ENCODE measurements at places on chromosomes 7 and 10.

DNA sequence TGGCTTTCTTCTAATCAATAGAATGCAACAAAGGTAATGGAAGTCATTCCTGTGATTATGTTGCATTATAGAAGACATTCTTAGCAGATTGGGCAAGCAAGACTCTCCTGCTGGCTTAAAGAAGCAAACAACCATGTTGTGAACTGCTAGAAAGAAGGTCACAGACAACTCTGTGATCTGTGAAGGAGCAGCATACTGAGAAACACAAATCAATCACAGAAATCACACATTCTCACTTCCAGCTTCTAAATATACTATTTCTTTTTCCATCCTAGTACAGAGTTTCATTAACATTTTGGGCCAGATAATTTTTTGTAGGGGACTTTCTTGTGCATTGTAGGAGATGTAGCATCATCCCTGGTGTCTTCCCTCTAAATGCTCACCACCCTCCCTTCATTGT is 28.0 kb upstream of the PALS2 start:
- no peak for DNase-seq

- DNase-seq = no peak
Measured at GRCh38 chr10:27383595-27384542, 120.2 kb upstream of the RAB18 start.

DNA sequence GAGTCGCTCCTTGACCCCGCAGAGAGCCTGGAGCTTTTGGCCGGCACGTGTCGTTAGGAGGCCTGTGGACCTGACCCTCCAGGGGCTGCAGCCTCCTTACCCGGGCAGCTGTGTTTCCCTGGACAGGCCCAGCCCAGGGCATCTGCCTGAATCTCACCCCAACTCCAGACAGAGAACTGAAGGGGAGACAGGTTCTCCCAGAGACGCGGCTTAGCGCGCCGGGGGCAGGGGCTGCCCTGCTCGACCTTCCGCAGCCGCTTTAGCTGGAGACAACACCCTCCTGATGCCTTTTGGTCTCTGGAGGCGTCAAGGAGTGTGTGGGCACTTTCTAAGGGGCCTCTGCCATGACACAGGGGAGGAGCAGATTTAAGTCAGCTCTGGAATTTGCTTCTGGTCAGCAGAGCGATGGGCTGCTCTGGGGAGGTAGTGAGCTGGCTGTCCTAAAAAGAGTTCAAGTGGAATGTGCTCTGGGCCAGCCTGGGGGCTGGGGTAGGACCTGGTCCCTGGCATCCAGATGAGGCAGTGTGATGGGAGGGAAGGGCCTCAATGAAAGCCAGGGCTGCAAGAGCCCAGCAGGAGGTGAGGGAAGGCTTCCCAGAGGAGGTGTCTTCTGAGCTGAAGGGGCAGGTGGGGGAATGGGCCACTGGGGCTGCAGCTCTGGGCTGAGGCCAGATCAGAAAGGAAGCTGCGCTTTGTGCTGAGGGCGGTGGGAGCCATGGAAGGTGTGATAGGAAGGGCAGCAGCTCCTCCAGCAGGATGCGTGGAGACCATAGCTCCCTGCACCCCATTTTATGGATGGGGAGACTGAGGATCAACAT is 5.8 kb downstream of the GRIFIN start:
- DNase-seq = no peak

DNA sequence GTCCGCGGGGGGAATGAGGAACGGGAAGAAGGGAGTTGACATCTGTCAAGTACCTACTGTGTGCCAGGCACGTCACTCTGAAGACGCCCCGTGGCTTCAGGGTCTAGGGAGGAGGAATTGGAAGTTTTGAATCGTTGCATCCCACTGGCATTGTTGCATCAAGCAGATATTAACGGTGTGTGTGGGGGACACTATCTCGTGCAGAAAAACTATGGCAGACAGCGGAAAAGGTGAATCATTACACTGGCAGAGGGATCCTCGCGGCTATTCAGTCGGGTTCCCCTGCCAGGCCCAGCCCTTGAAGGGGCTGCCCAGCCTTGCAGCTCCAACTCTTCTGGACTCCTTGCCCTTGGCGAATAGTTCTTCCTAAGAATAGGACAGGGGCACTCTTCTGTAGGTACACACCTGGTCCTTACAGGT is 1.0 kb upstream of the KIAA1549 start:
- no peak for DNase-seq

- DNase-seq = no peak
Measured at GRCh38 chr7:21934808-21935207, 10.9 kb downstream of the CDCA7L start.

DNA sequence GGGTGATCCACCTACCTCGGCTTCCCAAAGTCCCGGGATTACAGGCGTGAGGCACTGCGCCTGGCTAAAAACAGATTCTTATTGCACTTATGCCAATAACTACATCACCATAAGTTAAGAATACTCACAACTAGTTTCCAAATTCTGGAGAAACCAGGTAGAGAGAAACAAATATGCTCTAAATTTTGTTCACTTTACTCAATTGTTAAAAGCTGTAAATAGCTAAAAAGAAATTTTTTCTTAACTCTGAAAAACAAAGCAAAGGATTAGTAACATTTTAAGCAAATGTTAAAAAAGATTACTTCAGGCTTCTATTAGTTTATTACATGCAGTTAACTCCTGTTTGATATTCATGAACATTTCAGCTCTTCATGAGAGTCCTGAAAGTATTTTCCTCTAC is 28.3 kb upstream of the ZMIZ2 start:
- no peak for DNase-seq

All from NCI-H1417 treated with DMSO at 0.1 percent for 48 hours (cell line).